ENCODE measurements at places on chromosomes 3 and 15.

- DNase-seq: no peak
These were observed 244.1 kb upstream of the PDZRN3 start for GRCh38 chr3:73868688-73869315.

- no peak for DNase-seq
These were observed 227.5 kb upstream of the MDFIC2 start for GRCh38 chr3:70539908-70540307.

GRCh38 chr3:97949110-97949485 lies 23.1 kb downstream of the RIOX2 start:
- no peak for DNase-seq

- no peak for DNase-seq
These were observed 66.4 kb downstream of the SEMA5B start for GRCh38 chr3:122961146-122961545.

DNA sequence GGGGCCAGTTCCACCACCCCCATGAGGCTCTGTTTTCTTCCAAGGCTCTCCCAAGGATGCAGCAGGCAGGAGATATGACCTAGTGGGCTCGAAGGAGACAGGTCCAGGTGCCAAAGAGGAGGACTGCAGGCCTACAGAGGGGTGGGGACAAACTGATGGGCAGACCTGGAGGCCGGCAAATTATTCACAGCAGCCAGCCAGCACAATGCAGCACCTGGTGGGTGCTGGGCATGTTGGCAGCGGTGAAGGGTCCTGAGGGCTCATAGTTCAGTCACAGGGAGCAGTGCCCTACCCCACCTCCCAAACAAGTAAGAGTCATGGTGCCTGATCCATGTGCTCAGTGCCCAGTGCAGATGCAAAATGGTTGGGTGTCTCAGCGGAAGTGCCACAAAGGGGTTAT lies 171.7 kb downstream of the ABHD5 start:
- DNase-seq: no peak

- no peak for DNase-seq
These were observed 108.1 kb upstream of the CCNL1 start for GRCh38 chr3:157268026-157268425.

- DNase-seq: no peak
These were observed 7.8 kb upstream of the CCR1 start for GRCh38 chr3:46215810-46216414.

DNA sequence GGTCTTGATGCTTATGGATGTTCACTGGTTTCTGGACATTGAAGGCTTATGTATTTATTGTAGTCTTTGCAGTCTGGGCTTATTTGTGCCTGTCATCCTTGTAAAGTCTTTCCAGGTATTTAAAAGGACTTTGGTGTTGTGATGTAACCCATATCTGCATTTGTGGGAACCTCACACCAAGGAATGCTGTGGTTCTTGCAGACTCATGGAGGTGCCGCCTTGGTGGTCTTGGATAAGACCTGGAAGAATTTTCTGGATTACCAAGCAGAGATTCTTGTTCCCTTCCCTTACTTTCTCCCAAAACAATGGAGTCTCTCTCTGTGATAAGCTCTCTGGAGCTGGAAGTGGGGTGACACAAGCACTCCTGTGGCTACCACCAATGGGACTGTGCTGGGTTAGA lies 363.5 kb upstream of the NECTIN3 start:
- no peak for DNase-seq

GRCh38 chr3:133932009-133932408 lies 36.3 kb upstream of the RAB6B start:
- no peak for DNase-seq

GRCh38 chr15:41499109-41499851 lies 5.6 kb downstream of the ITPKA start:
- DNase-seq: no peak

DNA sequence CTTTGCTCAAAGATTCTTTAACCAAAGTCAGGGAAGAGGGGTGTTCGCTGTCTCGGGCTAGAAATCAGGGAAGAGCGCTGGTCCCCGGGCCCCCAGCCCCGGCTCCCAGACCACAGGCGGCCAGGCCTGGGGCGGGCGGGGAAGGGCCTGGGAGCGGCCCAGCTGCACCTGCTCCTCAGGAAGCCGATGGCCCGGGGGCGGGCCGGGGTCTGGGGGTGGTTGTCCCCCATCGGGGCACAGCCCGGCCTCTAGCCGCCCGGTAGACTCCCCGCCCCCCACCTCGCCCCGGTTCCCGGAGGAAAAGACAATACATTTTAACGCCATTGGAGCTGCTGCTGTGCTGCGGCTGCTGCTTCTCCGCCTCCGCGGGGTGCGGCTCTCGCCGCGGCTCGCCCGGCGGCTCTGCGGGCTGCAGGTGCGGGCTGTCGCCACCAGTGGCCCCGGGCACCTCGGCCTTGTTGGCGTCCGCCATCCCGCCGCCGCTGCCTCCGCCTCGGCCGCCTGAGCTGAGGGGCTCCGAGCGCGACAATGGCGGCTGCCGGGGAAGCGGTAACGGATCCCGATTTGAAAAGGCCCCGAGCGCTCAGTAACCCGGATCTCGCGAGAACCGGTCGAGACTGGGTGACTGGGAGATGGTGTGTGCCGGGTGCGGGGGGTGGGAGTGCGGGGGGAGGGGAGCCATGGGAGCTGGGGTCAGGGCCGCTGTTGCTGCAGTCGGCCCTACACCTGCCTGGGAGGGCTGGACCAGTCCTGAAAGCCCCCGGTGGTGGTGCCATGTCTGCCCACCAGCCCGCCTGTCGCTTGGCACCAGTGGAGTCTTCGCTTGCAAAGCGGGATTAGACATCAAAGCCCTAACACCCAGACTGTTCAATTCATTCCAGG lies at the start of gene MYEF2:
MYEF2 (minus strand) TSS at position 530 of the 882 bp plus-strand sequence; CDS start at position 472, 58 bp downstream.
- DNase-seq: no peak

GRCh38 chr3:166634091-166634746 lies 745.9 kb downstream of the ZBBX start:
- no peak for DNase-seq

- DNase-seq: no peak
These were observed 8.4 kb upstream of the LEKR1 start for GRCh38 chr3:156817646-156818272.

- no peak for DNase-seq
These were observed 20.1 kb downstream of the TIPARP start for GRCh38 chr3:156694536-156694935.

DNA sequence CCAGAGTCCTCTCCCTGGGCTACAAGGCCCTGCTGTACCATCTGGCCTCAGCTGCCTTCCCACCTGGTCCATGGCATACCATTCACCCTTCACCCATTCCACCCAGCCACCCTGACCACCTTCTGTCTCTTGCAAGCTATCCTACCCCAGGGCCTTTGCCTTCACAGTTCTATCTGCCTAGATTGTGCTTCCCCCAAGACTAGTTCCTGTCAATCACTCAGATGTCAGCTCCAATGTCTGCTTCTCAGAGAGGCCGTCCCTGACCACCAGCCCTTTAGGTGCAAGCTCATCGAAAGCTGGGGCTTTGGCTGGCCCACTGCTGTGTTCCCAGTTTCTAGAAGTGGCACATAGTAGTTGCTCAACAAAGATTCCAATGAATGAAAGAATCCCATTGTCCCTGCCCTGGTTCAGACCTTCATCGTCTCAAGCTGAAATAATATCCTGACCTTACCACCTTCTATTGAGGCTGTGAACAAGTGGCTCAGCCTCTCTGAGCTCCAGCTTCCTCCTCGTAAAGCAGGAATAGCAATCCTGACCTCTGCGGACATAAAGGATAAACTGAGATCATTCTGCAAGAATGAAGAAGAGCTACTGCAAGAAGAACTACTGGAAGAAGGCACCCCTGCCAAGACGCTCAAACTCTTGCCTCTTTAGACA lies 15.8 kb downstream of the EFCAB12 start:
- no peak for DNase-seq

DNA sequence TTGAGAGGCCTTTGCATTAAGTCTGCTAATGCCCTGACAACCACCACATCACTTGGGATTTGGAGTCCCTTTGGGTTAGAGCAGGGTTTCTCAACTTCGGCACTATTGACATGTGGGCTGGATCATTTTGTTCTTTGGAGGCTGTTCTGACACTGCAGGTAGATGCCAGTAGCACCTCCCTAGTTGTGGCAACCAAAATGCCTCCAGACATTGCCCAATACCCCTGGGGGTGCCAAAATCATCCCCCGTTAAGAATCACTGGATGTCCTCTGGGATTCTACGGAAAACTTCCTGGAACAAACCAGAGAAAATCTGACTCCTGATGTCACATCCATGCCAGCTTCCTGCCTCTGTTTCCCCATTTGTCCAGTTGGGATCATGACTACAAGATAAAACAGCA lies 37.2 kb upstream of the BLM start:
- DNase-seq: no peak

- DNase-seq: no peak
These were observed 12.8 kb upstream of the SETMAR start for GRCh38 chr3:4290272-4290893.

DNA sequence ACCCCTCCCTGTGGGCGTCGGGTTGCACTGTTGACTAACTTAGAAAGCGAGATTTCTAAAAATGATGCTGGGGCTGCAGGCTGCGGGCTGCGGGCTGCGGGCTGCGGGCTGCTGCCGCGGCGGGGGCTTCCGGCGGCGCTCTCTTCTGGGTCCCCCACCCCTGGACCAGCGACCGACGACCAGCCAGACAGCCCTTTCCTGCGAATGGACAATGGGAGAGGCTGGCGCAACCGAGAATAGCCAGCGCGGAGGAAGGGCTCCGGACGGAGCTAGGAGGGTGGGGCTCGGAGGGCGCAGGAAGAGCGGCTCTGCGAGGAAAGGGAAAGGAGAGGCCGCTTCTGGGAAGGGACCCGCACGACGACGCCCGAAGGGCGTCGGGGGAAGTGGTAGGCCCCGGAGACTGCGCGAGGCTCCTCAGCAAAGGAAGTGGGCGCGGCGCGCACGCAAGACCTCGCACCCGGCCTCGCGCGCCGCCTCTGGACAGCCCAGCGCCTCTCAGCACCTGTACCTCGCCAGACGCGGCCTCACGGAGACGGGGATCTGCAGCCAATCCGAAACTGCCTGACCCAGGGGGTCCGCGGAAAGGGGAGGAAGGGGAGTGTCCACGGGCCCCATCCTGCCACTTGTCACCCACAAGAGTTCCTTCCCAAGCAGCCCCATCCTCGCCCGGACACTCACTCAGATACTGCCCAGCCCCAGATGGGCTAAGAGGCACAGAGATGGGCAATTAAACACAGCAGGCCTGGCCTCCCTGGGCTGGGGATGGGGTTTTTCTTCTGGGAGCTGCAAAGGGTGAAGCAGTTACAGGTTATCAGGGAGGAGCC lies 70.7 kb downstream of the SLC12A8 start:
- no peak for DNase-seq

DNA sequence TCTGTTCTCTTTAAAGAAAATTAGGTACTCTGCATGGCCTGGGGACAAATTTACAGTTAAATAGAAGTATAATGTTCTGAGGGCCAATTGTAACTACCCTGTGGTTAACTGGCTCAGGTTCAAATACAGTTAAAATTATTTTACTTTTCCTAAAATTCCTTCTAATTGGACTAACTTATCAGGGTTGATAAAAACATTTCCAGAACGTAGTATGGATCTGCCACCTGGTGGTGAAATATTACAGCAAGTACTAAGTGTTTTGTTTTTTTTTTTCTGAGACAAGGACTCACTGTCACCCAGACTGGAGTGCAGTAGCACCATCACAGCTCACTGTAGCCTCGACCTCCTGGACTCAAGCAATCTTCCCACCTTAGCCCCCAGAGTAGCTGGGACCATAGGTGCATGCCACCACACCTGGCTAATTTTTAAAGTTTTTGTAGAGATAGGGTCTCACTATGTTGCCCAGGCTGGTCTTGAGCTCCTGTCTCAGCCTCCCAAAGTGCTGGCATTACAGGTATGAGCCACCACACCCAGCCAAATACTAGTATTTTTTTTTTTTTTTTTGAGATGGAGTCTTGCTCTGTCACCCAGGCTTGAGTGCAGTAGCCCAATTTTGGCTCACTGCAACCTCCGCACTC lies 29.2 kb downstream of the NEO1 start:
- peak; percentile 7 for DNase-seq

DNA sequence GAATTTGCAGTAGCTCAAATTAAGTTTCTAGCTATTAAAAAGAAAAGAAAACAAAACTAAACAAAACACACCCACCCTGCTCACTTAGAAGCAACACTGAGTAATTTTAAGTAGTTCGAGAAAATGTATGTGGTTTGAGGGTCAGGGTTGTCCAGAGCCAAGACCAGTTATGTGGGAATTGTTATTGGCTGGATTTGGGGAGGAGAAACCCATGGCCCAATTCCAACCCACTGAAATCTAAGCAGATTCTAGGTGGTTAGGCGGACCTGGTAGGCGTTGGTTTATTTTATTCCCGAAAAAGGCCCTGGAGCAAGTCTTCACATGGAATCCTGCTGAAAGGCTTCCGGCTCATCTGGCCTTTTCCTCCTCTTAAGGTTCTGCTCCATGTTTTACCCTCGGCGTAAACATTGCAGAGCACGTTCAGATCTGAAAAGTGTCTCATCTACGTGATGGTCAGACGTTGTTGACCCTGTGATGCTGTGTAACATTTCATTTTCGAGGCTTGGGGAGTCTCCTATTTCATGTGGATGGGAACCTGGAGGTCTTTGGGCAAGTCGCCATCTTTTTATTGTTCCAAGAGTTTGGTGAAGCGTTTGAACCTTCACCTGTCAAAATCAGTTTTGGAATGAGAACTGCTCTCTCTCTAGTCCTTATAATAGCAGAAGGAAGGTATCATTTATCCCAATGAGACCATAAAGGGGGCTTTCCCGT lies 64.0 kb downstream of the FLNB start:
- DNase-seq: no peak

DNA sequence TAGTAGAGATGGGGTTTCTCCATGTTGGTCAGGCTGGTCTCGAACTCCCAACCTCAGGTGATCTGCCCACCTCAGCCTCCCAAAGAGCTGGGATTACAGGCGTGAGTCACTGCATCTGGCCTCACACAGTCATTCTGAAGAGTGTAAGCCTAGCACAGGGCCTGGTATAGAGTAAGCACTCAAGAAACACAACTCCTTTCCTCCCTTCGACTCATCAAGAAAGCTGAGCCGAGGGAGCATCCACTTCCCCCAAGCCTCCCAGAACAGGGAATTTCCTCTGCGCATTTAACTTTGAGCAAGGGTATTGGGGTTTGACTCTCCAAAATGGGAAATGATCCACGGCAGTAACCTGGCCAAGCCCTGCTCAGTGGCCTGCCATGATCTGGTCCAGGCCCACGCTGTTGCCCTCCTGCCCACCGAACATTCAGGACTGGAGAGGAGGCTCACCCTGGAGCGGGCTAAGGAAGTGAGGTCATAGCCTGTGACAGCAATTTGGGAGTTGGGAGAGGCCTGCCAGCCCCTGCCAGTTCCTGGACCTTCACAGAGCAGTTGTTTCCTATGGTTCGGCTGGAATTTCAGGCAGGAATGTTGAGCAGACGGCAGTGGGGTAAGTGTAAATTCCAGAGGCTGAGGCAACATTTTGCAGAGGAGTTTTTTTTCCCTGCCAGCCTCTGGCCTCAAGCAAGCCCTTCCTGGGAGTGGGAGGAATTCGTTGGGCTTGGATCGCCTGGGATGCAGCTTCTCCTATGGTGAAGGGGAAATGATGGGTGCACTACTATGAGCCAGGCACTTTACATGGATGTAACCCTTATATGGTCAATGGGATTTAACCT lies 21.2 kb upstream of the SMAD3 start:
- no peak for DNase-seq

GRCh38 chr15:36966708-36967107 lies 133.6 kb downstream of the MEIS2 start:
- DNase-seq: no peak

All from bone marrow (tissue), 2 donors.